ENCODE measurements at places on chromosomes 16 and 17.

DNA sequence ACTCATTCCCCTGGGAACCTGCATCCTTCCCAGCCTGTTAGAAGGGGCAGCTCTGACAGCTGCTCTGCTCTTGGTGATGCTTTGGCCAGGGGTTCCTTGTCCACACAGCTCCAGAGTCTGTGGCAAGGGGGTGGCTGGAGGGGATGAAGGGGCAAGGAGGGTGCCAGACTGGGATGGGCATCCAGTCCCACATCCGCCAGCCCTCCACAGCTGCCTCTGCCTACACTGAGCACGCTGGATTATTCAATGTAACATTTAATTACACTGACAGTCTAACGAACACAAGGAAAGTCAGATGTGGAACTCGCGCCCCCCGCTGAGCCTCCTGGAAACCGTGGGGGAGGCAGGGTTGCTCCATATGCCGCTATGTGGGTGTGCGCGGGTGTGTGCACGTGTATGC lies 101.1 kb downstream of the C16orf78 start:
- DNase-seq: no peak

GRCh38 chr16:15642557-15643047 lies 352 bp downstream of the MARF1 start:
- peak; percentile 72 for DNase-seq

DNA sequence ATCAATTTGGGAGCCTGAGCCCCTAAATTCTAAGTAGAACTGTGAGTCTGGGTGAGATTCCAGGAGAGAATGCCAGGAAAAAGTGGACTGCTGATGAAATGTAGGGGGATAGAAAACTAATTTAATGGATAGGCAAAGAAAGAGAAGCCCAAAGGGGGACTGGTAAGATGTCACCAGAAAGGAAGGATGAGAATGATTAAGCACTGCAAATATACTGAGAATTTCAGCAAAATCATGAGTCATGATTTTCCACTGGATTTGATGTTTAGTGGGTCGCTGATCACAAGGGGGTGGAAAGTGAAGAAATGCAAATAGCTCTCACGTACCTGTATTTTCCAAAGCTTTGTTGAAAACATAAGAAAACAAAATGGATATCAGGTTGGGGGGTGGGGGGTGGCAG lies 201.8 kb downstream of the SLC39A11 start:
- no peak for DNase-seq

DNA sequence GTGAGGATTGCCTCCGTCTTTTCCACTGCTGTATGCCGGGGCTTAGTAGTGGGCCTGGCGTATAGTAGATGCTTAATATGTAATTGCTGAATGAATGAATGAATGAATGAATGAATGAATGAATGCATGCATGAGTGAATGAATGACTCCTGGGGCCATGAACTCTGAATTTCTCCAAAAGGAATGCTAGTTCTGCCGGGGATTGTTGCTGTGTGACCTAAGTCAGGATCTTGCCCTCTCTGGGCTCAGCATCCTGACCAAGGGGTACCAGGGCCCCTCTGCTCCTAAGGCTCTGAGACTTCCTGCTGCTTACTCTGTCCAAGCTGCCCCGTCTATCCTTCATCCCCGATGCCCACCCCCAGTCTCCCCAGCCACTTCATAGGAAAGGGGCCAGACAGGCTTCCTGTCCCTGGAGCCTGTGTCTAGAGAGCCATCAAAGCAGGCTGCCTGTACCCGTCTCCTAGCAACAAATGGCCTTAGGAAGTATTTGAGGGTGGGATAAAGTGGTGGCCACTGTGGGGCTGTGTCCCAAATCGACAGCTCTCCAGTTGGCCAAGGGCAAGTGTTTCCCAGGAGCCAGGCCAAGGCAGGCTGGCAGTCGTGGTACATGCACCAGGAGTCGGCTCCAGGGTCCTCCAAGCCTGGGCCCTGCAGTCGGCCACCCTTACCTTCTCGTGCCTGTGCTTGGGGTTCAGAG lies 11.6 kb upstream of the MPRIP start:
- no peak for DNase-seq

DNA sequence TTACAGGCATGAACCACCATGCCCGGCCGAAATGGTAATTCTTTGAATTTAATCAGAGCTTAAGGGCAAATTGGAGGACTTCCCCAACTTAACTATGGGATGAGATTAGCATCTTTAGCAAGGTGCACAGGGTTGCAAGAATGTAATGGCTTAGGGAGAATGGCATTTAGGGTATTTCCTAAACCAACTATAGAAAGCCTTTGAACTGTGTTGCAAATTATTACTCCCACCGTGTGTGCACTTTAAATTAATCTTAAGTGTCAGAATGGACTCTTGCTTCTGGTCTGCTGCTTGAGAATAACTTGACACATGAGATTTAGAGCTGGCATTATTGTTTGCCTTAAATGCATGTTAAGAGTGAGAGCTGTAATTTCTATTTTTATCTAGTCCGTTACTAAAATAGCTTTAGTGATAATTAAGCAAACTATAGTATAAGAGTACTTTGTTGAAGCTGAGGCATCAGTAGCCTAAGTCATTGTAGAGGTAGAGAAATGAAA lies 59.8 kb downstream of the TUBD1 start:
- no peak for DNase-seq

GRCh38 chr17:31274252-31274651 lies 22.8 kb downstream of the OMG start:
- DNase-seq: peak; percentile 5

- DNase-seq: no peak
Measured at GRCh38 chr17:50924800-50925199, 58.6 kb upstream of the TOB1 start.

GRCh38 chr16:66930189-66930588 lies 4.0 kb downstream of the CIAO2B start:
- no peak for DNase-seq

- DNase-seq: peak; percentile 91
Measured at GRCh38 chr17:42677921-42678781, 1.4 kb upstream of the PLEKHH3 start.

DNA sequence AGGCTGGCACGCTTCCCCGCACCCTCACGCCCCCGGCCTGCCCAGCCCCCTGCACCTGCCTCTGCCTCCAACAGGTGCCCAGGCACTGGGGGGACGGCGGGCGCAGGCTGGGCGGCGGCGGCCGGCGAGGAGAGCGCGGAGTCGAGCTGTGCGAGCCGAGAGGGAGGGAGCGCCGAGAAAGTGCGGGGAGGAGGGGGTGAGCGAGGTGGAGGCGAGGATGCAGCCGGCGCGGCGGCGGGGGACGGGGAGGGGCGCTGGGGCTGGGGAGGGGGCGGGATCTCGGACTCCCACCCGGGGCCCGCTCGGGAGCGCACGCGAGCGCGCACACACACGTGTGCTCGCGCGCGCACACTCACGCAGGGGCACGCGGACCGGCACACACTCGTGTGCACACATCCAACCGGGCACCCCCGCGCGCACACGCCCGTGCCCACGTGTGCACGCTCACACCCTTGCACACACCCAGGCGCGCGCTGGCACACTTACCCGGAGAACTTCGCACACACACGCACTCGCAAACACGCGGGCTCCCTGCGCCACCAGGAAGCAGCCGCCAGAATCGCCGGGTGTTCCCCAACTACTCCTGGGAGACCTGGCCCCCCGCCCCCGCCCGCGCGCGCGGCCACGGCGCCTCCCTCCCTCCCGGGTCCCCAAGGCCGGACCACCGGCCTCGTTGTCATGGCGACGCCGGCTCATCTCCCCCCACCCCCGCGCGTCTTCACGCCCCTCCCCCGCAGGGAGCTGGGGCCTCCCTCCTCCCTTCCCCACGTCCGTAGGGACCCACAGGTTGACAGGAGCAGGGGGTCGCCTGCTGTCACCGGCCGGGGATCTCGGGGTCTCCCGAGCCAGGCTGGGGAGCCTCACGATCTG lies at the start of gene DOC2A:
Gene DOC2A (minus strand): TSS at position 184 of the 870 bp plus-strand sequence. CDS start 805 bp downstream, outside the sequence.
- DNase-seq: peak; percentile 67

DNA sequence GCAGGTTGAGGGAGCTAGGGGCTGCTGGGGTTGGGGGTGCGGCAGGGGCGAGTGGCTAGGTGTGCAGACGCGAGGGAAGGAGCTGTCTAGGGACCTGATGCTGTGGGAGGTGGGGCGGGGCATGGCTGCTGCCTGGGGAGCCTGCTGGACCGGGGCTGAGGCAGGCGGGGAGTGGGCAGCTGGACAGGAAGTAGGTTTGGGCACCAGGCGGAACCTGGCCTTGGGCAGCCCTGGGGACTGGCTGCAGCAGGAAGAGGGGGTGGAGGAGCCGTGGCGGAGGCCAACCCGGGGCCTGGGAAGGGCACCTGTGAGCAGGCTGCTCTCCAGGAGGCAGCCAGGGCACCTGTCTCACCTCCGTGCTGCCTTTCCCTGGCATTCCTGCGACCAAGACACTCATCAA lies 5.9 kb upstream of the DNASE1L2 start:
- no peak for DNase-seq

DNA sequence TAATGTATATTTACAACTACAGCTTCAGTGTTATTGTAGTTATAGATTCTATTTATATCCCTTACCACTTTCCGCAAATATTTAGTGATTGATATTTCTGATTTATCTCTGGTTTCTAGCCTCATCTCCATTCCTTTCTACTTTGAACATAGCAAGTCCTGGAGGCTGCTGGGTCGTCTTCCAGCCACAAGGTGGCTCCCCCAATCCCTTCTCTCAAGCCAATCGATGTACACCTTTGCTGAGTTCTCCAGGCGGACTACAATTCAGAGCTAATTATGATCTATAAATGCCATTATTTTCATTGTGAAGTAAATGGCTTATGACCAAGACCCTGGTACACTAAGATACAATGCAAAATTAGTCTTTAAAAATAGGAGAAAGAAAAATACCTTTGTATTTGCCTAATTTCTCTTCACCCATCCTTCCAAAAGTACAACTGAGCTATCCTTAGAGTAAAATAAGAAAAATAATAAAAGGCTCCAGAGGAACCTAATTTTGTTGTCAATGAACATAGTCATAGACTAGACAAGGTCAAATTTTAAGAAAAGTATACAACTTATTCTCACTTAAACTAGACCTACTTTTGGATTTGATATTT lies 122.1 kb downstream of the SKAP1 start:
- peak; percentile 47 for DNase-seq

DNA sequence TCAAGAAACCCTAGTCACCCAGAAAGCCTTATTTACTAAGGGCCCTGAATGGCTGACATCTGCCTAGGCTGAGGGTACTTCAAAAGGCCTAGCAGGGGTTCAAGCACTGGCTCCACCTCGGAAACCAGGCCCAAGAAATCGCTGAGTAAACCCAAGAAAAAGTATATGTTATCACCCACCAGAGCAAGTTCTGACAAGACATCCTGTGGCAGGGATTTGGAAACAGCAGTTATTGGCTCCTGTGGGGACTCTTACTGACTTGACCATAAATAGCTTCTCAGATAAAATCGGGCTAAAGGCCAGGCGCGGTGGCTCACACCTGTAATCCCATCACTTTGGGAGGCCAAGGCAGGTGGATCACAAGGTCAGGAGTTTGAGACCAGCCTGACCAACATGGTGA lies 12.2 kb downstream of the ATP6V0D1 start:
- no peak for DNase-seq

GRCh38 chr16:24125214-24125613 lies 130.9 kb upstream of the CACNG3 start:
- no peak for DNase-seq

DNA sequence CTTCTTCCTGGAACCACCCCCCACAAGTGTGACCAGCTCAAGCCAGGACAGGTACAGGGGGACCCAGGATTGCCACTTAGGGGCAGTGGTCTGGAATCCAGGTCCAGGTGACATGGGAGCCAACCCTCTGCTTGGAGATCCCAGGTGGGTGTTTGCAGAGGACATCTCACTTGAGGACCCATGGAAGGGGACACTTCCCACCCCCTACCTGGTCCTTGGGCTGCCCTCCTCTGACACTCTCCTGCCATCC lies 145.5 kb downstream of the SEC14L1 start:
- DNase-seq: no peak

DNA sequence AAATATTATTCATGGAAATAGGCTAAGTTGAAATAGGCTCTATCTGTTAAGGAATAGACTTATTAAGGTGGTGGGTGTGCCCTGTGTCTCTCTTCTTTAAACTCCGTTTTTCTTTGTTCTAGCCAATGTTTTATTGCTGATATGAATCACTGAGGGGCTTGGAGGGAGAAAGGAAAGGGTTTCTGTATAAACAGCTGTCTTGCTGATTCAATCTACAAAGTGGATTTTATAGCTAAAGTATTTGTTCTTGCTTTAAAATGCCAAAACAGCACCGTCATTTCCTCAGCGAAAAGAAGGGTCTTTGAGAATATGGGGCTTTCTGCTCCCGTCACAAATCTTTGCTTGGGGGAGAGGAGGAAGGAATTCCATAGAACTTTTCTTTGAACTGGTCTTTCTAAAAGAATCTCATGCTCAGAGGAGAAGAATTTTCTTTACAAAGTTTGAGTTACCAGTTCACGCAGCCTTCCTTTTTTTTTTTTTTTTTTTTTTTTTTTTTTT lies 39.3 kb downstream of the MSI2 start:
- no peak for DNase-seq

- DNase-seq: no peak
Measured at GRCh38 chr17:75262112-75262606, 480 bp downstream of the MRPS7 start.

GRCh38 chr16:87602821-87603683 lies 744 bp downstream of the JPH3 start:
- peak; percentile 5 for DNase-seq

DNA sequence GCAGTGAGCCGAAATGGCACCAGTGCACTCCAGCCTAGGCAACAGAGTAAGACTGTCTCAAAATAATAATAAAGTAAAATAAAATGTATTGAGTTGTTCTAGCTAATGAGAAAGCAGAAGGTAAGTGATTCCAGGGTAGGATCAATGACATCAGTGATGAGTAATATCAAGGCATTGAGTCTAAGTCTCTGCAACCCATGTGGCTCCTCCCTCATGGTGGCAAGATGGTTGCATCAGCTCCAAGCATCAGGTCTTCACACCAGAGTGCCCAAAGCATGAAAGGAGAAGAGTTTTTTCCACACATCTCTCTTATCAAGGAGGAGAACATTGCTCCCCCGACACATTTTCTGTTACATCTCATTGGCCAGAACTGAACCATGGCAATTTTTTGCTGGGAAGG lies 34.8 kb upstream of the GAS7 start:
- no peak for DNase-seq

DNA sequence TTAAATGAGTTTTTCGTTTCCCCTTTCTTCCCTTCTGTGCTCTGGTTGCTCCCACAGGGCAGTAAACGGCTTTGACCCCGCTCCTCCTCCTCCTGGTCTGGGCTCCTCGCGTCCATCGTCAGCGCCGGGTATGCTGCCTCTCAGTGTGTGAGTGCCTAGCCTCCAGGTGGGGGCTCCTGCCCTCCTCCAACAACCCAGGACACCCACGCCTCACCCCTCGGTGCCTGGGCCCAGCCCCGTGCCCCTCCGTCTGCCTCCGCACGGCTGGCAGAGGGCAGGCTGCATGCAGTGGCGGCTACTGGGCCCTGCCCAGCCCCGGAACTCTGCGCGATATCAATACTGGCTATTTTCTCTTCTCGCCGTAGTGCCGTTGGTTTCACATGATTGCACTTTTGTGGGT lies 31.2 kb downstream of the NDEL1 start:
- DNase-seq: no peak
